PC-9 (cell line): ENCODE measurements at places on chromosomes 3 and 15. TPM values are rescaled to one million over a fixed set of nuclear protein-coding genes. Genes with fewer than 3 reads are reported as not detected.
A peak's percentile ranks its signal among the peaks of the same experiment; 100 is the strongest.

- H3K4me1 ChIP-seq, result no peaks in the 10 kb centered on the region
- no peak for DNase-seq
- no peak overlapping the region for H3K4me3 ChIP-seq
- no peaks in the 10 kb centered on the region; the same call in 1 of the 2 replicates for H3K27me3 ChIP-seq
Measured at GRCh38 chr15:31489281-31489680, 162.6 kb downstream of the KLF13 start.

DNA sequence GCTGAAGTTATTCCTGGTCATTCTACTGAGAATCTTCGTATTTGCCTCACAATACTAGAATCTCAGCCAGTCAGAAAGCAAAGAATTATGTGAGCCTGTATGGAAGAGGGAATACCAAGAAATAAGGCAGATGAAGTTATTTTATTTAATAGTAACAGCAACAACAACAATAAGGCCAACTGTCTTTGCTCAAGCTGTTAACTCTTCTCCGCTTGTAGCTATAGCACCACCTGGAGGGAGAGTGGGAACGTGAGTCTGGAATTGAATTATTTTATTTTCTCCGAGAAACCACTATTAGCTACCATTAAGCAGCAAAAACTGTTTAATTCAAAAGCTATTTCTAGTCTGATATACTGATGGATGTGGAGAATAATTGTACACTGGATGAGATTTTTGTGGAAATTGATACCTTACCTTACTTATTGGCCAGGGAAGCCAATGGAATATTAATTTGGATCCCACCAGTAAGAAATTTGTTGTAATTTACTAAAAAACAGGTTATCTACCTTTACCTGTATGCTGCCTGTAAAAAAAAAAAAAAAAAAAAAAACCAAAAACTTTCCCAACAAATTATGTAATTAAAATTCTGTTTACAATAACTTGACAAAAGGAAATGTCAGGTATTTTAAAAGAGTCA, 50.1 kb downstream of the CALML4 start:
- no peak overlapping the region for H3K4me3 ChIP-seq
- no peak overlapping the region for H3K27ac ChIP-seq
- 0 out of 2 replicates have a peak, but pooled peaks cover 7% of the 10 kb centered on the region for H3K36me3 ChIP-seq
- no peaks in the 10 kb centered on the region for H3K27me3 ChIP-seq

- no peak overlapping the region for H3K27ac ChIP-seq
- H3K27me3 ChIP-seq, result no peaks in the 10 kb centered on the region
- no peaks in the 10 kb centered on the region for H3K4me1 ChIP-seq
- no peak overlapping the region for H3K4me3 ChIP-seq
Measured at GRCh38 chr3:50057756-50058155, 31.0 kb upstream of the RBM5 start.

- no peaks in the 10 kb centered on the region for H3K27me3 ChIP-seq
- H3K4me1 ChIP-seq, result peaks cover 39% of the 10 kb centered on the region
- DNase-seq, result no peak
- H3K27ac ChIP-seq, result peak overlapping the region; percentile 96
- no peaks in the 10 kb centered on the region for H3K36me3 ChIP-seq
- no peak overlapping the region for H3K4me3 ChIP-seq
Measured at GRCh38 chr3:5023777-5024346, 44.6 kb downstream of the BHLHE40 start.

- no peak for DNase-seq
- no peaks in the 10 kb centered on the region for H3K4me1 ChIP-seq
- H3K27ac ChIP-seq, result no peak overlapping the region
- H3K36me3 ChIP-seq, result no peaks in the 10 kb centered on the region
- H3K4me3 ChIP-seq, result no peak overlapping the region
Measured at GRCh38 chr3:156473341-156473740, 81.6 kb downstream of the SSR3 start.

DNA sequence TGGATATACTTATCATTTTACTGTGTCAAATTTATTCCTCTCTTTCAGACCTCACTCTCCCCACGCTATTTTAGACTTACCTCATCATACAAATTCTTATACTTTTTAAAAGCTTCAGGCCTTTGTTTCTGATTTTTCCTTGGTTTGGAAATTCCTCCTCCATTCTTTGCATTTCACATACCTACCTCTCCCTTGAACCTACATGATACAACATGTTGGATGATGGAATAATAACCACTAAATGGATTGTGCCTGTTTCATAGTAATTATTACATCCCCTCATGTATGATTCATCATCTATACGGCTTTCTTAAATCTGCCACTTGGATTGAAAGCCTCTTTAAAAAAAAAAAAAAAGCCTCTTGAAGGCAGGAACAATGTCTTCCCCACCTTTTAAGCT, 24.6 kb downstream of the TRIP4 start:
- H3K36me3 ChIP-seq, result no peaks in the 10 kb centered on the region
- H3K27ac ChIP-seq, result no peak overlapping the region
- no peak overlapping the region for H3K4me3 ChIP-seq
- no peak for DNase-seq

- no peak for DNase-seq
- H3K36me3 ChIP-seq, result no peaks in the 10 kb centered on the region
- H3K27ac ChIP-seq, result no peak overlapping the region
- H3K4me3 ChIP-seq, result no peak overlapping the region
- H3K27me3 ChIP-seq, result 0 out of 2 replicates have a peak, but pooled peaks cover 3% of the 10 kb centered on the region
Measured at GRCh38 chr3:15476378-15476777, 45.1 kb downstream of the COLQ start.

DNA sequence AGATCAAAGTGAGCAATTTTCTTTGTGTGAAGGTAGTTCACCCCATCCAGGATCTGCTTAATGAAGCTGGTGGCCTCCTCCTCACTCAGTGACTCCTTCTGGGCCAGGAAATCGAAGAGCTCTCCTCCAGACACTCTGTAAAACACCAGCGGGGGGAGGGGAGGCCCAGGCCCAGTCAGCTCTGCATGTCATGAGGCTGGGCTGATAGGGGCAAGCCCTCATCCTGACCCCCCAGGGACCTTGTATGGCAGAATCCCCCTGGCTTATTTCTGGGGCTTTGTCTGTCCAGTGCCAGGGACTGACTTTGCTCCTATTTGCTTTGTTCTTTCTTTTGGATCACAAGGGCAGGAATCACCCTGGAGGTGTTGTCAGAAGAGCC, 74.9 kb downstream of the DAPK2 start:
- no peak overlapping the region for H3K27ac ChIP-seq
- H3K27me3 ChIP-seq, result no peaks in the 10 kb centered on the region
- no peaks in the 10 kb centered on the region for H3K4me1 ChIP-seq
- DNase-seq, result no peak

DNA sequence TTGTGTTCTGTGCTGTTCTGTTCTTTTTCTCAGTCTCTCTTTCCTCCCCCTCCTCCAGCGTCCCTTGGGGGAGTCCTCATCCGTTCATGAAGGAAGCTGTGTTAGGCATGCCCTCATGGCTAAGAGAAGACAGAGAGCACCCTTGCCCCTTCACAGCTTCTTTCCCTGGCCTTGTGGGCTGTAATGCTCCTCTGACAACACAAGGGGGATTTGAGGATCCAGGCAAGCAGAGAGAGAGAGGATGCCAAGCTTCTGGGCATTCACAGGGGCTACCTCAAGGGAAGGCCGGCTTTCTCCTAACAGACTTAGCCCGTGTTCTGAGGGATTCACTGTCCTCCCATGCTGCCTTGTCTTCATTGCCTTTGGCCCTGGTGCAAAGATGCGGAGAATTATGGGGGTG, 389.5 kb downstream of the LRTM1 start:
- no peaks in the 10 kb centered on the region for H3K4me1 ChIP-seq
- H3K27me3 ChIP-seq, result peaks cover 25% of the 10 kb centered on the region
- DNase-seq, result no peak

GRCh38 chr3:159765030-159765859, 223.4 kb upstream of the IL12A start:
- peak overlapping the region; percentile 61 for H3K4me3 ChIP-seq
- peak; percentile 94 for DNase-seq
- no peaks in the 10 kb centered on the region for H3K36me3 ChIP-seq
- H3K27me3 ChIP-seq, result no peaks in the 10 kb centered on the region
- peak overlapping the region; percentile 84 for H3K27ac ChIP-seq
- peaks cover 42% of the 10 kb centered on the region for H3K4me1 ChIP-seq

Gene LRTM1
- not detected in 2 replicates for total RNA-seq

Gene CCR3
- total RNA-seq, result 1.7 and 3.1 TPM in 2 replicates

- H3K4me1 ChIP-seq, result no peaks in the 10 kb centered on the region
- H3K27ac ChIP-seq, result no peak overlapping the region
- H3K27me3 ChIP-seq, result no peaks in the 10 kb centered on the region
- peaks cover 48% of the 10 kb centered on the region for H3K36me3 ChIP-seq
Measured at GRCh38 chr3:45106874-45107273, 39.3 kb downstream of the CDCP1 start.

Gene SLC9C1
- not detected in 2 replicates for total RNA-seq

DNA sequence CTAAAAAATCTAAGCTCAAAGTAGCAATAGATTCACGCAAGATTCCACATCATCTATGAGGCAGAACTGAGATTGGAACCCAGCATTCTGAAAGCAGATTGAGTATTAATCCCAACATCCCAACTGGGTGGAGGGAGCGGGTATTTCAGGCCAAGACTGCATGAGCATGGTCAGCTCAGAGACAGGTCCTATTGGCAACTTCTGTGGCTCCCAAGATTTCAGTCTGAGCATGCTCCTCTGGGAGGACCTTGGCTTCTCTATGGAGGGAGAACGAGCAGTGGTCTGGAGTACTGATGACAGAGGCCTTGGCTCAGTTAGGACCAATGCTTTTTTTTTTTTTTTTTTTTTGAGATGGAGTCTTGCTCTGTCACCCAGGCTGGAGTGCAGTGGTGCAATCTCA, 4.0 kb upstream of the ITGA11 start:
- no peaks in the 10 kb centered on the region for H3K36me3 ChIP-seq
- peaks cover 75% of the 10 kb centered on the region for H3K27me3 ChIP-seq
- no peak overlapping the region for H3K27ac ChIP-seq
- H3K4me1 ChIP-seq, result no peaks in the 10 kb centered on the region

GRCh38 chr15:62498278-62498677, 333.2 kb upstream of the C2CD4B start:
- H3K27me3 ChIP-seq, result no peaks in the 10 kb centered on the region
- no peak overlapping the region for H3K4me3 ChIP-seq
- DNase-seq, result no peak
- H3K36me3 ChIP-seq, result no peaks in the 10 kb centered on the region

- no peak overlapping the region for H3K27ac ChIP-seq
- H3K4me3 ChIP-seq, result no peak overlapping the region
- H3K27me3 ChIP-seq, result no peaks in the 10 kb centered on the region
- H3K36me3 ChIP-seq, result no peaks in the 10 kb centered on the region
- no peak for DNase-seq
- no peaks in the 10 kb centered on the region for H3K4me1 ChIP-seq
Measured at GRCh38 chr3:126714921-126715320, 10.9 kb downstream of the CHCHD6 start.

Gene TGM4
- total RNA-seq, result 0.61 and 0.63 TPM in 2 replicates

DNA sequence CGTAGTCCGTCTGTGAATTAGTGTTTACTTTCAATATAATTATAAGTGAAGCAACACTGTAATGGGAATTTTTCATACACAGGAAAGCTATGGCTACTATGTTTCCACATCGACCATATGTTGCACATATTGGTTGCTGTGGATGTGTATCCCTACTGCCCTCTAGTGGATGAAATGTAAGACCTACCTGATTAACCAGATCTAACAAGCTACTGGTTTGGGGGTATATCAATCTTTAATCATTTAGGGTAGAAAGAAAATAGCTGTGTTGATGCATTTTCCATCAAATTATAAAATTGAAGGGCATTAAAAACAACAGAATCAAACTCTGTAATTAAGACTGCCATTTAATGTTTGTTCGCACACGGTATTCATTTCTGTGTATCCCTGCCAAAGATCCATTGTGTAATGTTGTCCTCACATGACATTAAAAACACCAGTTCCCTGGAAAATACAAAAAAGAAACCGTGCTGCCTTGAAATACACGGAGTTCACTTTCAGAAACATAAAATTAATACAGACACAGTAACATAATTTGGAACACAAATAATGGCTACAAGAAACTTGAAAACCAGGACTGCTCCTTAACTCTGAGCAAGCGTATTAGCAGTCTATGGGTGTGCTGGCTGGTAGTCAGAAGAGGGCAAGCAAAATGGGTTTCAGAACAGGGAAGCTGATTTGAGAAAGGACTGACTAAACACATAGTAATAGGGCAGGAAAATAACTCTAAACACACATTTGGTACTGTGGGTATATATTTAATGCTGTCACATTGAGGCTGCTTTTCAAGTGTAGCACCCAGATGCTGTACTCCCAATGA, 125.1 kb downstream of the TIGIT start:
- H3K27ac ChIP-seq, result no peak overlapping the region
- no peaks in the 10 kb centered on the region for H3K36me3 ChIP-seq
- no peaks in the 10 kb centered on the region for H3K4me1 ChIP-seq

GRCh38 chr3:60716573-60716972, 534.7 kb downstream of the FHIT start:
- no peak overlapping the region for H3K4me3 ChIP-seq
- no peak overlapping the region for H3K27ac ChIP-seq
- DNase-seq, result no peak
- H3K4me1 ChIP-seq, result no peaks in the 10 kb centered on the region
- no peaks in the 10 kb centered on the region for H3K36me3 ChIP-seq

Gene PLA1A
- total RNA-seq, result not detected in 2 replicates

GRCh38 chr3:29514912-29515311, 234.0 kb downstream of the RBMS3 start:
- H3K27ac ChIP-seq, result no peak overlapping the region
- no peak for DNase-seq
- H3K27me3 ChIP-seq, result no peaks in the 10 kb centered on the region
- H3K36me3 ChIP-seq, result no peaks in the 10 kb centered on the region

- no peak overlapping the region for H3K4me3 ChIP-seq
- no peak overlapping the region for H3K27ac ChIP-seq
- H3K27me3 ChIP-seq, result no peaks in the 10 kb centered on the region
- no peak for DNase-seq
Measured at GRCh38 chr3:100630664-100631063, 21.3 kb downstream of the ADGRG7 start.

DNA sequence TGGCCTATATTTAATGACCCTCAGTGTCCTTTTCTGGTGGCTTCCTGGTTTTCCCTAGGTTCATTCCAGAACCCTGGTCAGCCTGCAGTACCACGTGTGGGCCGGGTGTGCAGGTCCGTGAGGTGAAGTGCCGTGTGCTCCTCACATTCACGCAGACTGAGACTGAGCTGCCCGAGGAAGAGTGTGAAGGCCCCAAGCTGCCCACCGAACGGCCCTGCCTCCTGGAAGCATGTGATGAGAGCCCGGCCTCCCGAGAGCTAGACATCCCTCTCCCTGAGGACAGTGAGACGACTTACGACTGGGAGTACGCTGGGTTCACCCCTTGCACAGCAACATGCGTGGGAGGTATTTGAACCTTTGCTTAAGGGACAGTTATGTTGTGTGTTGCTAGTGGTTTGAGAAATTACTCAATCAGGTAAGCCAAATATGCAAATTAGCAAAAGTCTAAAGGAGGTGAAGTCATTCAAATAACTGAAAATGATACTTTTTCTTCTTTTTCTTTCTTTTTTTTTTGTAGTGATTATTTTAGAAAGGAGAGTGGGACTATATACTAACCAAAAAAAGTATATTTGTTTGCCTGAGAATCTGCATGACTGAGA, 259.2 kb downstream of the ADAMTSL3 start:
- no peaks in the 10 kb centered on the region for H3K36me3 ChIP-seq
- no peaks in the 10 kb centered on the region for H3K27me3 ChIP-seq
- no peak overlapping the region for H3K4me3 ChIP-seq

- H3K4me3 ChIP-seq, result peak overlapping the region; percentile 88
- DNase-seq, result no peak
- H3K27me3 ChIP-seq, result no peaks in the 10 kb centered on the region
- peak overlapping the region; percentile 91 for H3K27ac ChIP-seq
- peaks cover 21% of the 10 kb centered on the region for H3K4me1 ChIP-seq
- no peaks in the 10 kb centered on the region for H3K36me3 ChIP-seq
Measured at GRCh38 chr15:65611888-65612615, 1.1 kb upstream of the INTS14 start.

GRCh38 chr3:150743508-150743907, 19.5 kb downstream of the SIAH2 start:
- H3K36me3 ChIP-seq, result no peaks in the 10 kb centered on the region
- DNase-seq, result peak; percentile 82
- no peak overlapping the region for H3K4me3 ChIP-seq
